ENCODE measurements at places on chromosomes 5 and 9.

DNA sequence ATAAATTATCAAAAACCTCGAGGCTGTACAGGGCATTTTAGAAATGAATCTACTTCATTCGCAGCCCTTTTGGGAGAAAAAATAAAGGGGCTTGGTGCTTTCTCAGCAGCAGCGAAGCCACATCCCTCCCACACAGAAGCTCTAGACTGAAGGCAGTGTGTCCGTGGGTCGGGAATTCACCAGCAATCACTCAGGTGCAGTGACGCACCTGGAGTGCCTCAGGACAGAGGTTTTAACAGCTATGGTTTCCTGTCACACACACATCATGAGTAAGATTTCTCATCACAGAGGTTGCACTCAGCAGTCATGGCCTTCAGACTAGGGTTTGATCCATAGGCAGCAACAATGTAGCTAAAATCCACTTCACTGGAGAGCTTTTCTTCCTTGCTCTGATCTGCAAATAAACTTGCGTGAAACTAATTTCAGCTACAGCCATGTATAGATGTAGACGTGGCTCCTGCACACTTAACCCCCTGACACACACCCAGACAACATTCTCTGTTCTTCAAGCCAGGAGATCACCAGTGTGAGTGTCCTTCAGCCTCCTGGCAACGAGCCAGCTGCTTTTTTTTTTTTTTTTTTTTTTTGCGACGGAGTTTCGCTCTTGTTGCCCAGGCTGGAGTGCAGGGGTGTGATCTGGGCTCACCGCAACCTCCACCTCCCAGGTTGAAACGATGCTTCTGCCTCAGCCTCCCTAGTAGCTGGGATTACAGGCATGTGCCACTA is 34.8 kb downstream of the DYNC2I2 start:
- no peak for DNase-seq

DNA sequence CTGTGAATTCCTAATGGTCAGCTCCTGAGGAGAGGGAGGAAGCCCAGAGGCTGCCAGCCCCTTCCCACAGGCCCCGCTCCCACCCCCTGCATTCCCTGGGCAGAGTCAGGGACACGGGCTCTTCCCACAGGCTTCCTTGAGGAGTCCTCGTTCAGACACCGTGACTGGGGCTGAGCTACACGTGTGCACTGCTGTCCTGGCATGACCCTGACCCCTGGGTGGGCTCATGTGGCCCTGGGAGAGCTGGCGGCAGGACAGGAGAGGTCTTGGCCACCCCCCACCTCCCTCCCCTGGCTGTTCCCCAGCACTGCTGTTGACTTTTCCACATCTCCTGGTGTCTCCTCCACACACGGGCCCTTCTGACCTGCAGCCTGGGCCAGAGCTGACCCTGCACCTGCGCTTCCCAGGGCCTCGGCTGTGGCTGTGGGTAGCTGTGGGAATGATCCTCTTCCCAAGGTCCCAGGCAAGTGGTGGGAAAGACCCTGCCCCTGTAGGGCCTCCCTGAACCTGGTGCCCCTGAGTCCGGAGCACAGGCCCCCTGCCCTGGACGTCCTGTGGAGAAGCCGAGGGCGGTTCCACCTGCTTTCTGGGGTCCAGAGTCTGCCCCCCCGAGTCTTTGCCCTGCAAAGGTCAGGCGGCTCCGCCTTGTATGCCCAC is 56.5 kb upstream of the NKD2 start:
- DNase-seq = no peak

DNA sequence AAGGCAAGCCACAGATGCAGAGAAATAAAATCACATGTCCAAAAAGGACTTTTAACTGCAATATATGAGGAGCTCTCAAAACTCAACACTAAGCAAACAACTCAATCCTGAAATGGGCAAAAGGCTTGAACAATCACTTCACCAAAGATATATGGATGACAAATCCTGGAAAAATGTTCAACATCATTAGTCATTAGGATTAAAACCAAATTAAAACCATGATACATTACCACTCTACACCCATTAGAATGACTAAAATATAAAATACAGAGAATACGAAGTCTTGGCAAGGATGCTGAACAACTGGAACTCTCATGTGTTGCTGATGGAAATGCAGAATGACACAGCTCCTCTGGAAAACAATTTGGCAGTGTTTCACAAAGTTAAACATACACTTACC is 277.4 kb downstream of the TLE1 start:
- no peak for DNase-seq

GRCh38 chr9:110025551-110026170 is 182.3 kb downstream of the C9orf152 start:
- no peak for DNase-seq

- DNase-seq = no peak
Measured at GRCh38 chr9:18126831-18127498, 347.0 kb upstream of the ADAMTSL1 start.

DNA sequence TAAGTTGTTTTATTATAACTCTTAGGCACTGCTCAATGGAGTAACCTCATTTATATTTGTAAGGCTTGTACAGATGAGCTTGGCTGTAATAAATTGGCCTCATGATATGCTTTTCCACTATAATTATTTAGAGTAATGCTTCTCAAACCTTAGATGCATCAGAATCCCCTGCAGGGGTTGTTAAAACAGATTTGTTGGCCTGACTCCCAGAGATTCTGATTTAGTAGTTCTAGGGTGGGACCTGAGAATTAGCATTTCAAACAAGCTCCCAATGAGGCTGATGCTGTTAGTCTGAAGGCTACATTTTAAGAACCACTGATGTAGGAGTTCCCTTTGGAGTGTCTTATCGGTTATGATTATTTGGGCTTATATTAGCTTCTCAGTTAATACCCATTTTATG is 38.2 kb upstream of the ARSB start:
- DNase-seq = no peak

DNA sequence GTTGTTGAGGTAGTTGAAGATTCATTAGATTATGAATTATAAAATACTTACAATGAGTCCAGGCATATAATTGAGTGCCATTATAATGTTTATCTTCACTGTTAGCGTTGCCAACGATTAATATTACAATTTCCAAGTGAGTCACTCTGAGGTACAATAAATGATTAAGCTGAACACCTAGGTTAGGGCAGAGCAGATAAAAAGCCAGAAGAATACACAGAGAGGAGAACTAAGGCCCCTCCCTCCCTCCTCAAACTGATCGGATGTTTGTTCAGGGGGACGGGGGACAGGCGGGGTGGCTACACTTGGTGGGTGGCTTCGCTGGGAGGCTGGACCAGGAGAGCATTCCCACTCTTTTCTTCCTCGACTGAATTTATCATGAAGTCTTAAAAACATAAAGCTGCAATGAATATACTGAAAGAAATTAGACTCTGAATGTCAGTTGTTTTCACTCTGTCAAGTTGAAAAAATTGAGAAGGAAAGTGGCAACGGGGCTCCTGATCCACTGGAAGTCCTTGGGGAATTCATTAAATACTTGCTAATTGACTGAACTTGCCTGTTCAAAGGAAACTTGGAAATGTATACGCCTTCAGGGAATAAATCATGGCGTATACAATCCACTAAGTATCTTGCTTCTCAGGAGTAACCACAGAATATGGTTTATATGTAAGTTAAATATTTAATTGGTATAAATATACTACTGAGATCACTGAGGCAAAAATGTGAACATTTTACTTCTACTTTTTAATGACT is 198.1 kb downstream of the TSSK1B start:
- DNase-seq = no peak

GRCh38 chr9:5951686-5952211 is 61.1 kb downstream of the MLANA start:
- DNase-seq = no peak

DNA sequence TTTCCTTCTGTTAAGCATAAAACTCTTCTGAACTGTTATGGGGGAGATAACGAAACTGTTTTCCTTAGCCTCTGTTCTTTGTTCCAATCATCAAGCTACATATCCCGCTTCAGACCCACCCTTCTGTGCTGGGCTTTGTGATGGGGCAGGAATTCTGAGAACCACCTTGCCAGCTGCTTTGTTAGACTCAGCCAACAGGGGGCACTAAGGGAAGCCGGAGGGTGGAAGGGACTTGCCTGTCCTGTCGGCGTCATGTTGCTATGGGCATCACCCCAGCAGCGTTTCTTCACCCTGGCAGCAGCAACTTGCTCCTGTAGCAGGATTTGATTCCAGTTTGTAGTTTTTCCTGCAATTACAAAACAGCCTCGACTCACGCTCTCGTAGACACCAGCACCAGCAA is 169.1 kb downstream of the CAAP1 start:
- no peak for DNase-seq

- no peak for DNase-seq
Measured at GRCh38 chr9:86516564-86516963, 162.4 kb upstream of the TUT7 start.

- DNase-seq = no peak
Measured at GRCh38 chr5:59620535-59621212, 272.9 kb downstream of the PDE4D start.

GRCh38 chr5:16593628-16594027 is 23.2 kb downstream of the RETREG1 start:
- DNase-seq = no peak

- DNase-seq = no peak
Measured at GRCh38 chr9:14981291-14981950, 71.2 kb upstream of the FREM1 start.

DNA sequence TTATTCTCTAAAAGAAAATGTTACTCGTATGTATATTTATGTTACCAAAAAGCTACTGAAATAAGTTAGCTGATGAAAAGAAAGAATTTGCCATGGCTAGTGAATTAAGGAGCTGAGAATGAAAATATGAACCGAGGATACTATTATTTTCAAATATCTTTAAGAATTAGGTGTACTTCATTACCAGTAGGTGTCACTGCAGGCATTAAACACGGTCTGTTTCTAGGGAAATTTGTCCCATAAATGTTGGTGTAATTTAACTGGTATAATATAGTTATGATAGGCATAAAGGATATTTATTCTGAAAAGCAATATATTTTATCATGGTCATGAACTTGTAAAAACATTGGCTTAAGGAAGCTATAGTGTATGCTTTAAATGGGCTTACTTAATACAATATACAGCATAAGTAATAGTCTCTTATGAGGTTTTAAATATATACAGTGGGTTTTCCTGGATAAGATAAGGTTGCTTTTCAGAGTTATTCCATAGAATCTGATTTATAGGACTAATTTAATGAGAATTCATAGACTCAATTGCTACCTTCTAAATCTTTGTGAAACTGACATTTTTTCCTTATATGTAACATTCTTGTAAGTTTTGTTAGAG is 72.4 kb upstream of the MPDZ start:
- no peak for DNase-seq

- no peak for DNase-seq
Measured at GRCh38 chr5:135986891-135987401, 32.2 kb upstream of the LECT2 start.

DNA sequence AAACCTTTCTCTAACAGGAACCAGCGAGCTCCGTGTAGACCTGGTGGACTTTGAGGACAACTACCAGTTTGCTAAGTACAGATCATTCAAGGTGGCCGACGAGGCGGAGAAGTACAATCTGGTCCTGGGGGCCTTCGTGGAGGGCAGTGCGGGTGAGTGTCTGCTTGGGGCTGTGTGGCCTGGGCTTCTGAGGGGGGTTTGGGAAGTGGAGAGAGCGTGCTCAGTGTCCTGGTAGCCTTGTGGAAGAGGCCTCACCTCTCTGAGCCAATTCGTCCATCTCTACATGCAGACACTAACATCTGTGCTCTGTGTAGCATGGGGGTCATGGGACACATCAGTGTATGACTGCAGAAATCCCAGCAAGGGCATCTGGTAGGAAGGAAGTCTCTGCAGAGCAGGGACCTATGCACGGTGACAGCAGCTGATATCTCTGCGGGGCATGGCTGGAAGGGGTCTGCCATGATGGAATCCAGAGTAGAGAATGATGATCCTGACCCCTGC is 5.9 kb downstream of the FCN2 start:
- no peak for DNase-seq

DNA sequence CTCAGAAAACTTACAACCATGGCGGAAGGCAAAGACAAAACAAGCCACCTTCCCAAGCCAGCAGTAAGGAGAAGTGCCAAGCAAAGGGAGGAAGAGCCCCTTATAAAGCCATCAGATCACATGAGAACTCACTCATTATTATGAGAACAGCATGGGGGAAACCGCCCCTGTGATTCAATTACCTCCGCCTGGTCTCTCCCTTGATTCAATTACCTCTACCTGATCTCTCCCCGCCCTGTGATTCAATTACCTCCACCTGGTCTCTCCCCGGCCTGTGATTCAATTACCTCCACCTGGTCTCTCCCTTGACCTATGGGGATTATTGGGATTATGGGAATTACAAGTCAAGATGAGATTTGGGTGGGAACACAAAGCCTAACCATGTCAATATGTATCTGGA is 467.3 kb upstream of the FTMT start:
- no peak for DNase-seq

DNA sequence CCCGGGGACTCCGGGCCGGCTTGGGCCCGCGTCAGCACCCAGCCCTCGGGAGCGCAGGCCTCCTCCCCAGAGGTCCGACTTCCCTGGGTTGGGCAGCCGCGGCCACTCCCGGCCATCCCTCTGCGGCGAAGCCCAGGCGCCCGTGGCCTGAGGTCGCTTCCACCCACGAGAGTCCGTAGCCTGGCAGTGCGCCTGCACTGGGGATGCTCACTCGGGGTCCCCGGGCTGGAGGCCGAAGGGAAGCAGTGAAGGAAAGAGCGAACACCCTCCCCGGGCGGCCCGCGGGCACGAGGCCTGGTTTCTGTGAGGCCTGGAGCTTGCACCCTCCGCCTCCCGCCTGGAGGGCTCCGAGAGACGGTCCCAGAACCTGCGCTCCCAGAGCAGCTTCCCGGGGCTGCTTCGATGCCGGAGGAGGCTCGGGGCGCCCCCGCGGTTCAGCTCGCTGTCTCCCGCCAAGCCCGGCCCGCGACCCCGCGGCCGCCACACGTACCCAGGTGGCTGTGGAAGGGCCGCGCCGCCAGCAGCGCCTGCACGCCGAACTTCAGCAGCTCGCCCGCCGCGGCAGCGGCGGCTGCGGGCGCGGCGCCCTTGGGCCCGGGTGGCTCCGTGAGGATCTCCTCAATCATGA is 607 bp downstream of the BARX1 start:
- DNase-seq = no peak

- no peak for DNase-seq
Measured at GRCh38 chr5:95915999-95916686, 45.5 kb downstream of the ELL2 start.

DNA sequence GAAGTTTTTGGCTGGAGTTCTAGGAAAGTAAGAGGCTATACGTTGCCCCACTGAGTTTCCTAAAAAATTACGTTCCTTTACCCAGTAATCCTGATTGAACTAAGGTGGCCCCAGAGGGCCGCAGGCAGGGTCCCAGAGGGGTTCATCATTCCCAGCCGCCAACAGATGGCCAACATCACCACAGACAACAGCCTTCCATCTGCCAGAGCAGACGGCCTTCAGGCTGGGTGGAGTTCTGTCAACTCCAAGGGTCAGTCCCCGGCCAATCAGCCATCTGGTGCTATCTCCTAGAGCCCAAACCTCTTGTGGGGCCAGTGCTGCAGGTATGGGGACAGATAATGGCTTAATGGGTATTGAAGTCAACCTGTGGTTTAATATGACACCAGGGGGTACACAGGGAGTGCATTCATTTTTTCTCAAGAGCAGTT is 30.4 kb downstream of the TBC1D2 start:
- DNase-seq = no peak

DNA sequence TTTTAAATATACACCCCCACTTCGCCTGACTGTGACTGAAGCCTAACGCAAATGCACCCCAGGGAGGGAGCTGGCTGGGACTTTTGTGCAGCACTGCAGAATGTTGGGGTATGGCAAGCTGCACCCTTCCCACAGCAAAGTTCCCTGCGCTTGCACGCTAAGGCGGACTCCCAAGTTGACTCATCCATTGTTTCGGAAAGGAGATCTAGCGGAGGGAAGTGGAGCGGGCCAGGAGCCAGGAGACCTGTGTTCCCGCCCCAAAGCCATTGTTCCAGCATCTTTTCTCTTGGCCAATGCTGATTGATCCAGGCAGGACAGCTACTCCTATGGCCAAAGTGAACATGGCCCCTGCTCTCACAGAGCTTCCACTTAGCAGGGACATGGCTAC is 202.9 kb downstream of the AOPEP start:
- no peak for DNase-seq
